ENCODE measurements at places on chromosomes 5 and 9.

GRCh38 chr9:1982074-1982473 is 33.1 kb upstream of the SMARCA2 start:
- DNase-seq, result no peak

- no peak for DNase-seq
Observed at GRCh38 chr9:14205463-14205862, 108.5 kb downstream of the NFIB start.

DNA sequence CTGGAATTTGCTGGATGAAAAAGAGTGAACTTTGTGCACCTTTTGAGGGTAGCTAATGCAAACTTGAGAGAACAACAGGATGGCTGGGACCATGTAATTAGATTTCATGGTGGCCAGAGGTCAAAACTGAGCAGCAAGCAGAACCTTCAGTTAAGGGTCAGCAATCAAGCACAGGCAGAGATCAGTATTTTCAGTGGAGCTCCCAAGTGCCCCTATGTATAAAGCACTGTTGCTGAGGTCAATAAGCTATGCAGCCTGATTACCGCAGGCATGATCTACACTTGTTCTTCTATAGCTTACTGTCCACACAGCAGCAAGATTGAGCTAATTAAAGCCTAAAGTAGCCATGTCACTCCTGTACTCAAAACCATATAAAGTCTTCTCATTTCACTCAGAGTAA is 62.1 kb upstream of the TMC1 start:
- DNase-seq, result no peak

GRCh38 chr9:126975327-126976220 is 61.0 kb downstream of the RALGPS1 start:
- DNase-seq, result no peak

DNA sequence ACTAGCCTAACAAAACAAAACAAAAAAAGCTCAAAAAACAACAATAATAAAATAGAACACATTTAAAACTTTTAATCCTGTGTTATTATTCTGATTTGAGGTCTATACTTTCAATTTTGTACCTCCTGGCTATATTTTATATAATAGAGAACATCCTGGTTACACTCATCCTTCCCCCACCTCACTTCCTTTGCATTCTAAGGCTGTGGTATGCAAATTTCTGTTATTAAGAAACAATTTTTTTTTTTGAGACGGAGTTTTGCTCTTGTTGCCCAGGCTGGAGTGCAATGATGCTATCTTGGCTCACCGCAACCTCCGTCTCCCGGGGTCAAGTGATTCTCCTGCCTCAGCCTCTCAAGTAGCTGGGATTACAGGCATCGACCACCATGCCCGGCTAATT is 3.1 kb upstream of the RPL37 start:
- no peak for DNase-seq

- no peak for DNase-seq
Observed at GRCh38 chr5:179616002-179616594, 7.4 kb downstream of the HNRNPH1 start.

DNA sequence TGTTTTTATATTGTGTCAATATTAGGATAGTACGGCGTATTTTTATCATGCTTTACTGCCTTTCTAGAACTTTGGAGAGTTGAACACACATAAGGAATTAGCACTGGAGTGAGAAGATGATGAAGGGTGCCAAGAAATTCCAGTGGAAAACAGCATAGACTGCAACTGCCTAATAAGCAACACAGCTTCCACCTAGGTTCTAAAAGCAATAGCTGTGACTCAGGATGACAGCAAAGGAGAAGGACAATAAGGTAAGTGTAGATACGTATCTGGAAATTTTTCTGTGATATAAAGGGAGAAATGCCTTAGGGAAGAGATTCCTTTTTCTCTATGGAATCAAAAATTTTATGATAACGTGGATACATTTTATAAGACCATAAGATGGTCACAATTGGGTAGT is 7.4 kb downstream of the PTPRD start:
- DNase-seq, result no peak

GRCh38 chr9:16241231-16241630 is 629.2 kb downstream of the BNC2 start:
- DNase-seq, result no peak

GRCh38 chr9:2859776-2860379 is 16.0 kb upstream of the PUM3 start:
- DNase-seq, result peak; percentile 51

- no peak for DNase-seq
Observed at GRCh38 chr9:137365056-137365455, 57.9 kb downstream of the EXD3 start.

DNA sequence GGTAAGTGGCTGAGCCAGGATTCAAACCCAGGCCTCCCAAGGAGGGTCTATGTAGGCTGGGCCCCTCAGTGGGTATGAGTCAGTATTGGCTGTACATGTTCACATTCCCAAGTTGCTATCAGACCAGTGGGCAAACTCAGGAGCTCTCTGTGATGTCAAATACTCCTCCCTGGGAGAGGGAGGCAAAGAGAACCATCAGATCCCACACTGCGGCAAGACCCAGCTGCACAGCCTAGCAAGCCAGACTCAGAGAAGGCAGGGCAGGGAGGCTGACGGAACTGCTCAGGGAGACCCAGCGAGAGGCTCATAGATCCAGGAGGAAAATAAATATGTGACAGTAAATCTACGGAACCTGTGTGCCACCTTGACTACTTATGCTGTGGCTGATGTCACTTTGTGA is 42.6 kb upstream of the SAP30L start:
- no peak for DNase-seq

DNA sequence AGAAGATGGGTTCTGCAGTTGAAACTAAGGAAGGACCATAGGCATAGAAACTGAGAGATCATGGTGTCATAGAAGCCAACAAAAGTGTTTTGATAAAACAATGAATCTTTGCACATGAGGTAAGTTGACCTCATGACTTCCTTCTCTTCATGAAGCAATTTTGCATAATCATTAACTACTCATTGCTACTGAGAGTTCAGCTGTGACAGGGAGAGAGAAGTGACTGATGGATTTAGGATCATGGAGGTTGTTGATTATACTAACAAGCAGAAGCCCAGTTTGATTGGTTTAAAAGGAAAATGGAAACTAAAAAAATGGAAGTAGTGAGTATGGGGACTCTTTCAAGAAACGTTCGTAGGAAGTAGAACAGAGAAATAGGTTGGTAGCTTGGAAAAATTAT is 51.2 kb downstream of the PARP8 start:
- DNase-seq, result no peak

GRCh38 chr5:56610093-56610698 is 205.2 kb upstream of the MAP3K1 start:
- no peak for DNase-seq

- no peak for DNase-seq
Observed at GRCh38 chr5:65790371-65791163, 68.6 kb downstream of the NLN start.

DNA sequence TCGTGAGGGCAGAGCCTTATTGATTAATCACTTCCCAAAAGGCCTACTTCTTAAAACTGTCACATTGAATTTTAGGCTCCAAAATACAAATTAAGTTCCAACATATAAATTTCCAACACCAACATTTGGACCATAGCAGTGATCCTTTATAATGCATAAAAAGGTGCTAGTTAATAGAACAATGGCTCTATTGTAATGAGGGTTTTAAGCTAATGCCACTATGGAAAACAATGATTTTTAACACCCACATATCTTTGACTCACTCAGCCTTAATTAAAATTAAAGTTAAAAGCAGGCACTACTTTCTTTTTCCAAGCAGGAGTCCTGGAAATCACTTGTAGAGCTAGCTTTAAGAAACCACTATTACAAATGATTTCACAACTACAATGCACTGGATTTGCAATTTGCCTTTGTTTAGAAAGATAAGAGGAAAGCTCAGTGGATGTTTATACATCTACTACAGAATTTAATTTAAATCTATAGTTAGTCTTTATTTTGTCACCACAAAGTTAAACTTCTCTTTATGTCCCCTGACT is 41.8 kb downstream of the DPYSL3 start:
- no peak for DNase-seq

GRCh38 chr9:78620303-78620702 is 323.4 kb downstream of the PSAT1 start:
- no peak for DNase-seq

DNA sequence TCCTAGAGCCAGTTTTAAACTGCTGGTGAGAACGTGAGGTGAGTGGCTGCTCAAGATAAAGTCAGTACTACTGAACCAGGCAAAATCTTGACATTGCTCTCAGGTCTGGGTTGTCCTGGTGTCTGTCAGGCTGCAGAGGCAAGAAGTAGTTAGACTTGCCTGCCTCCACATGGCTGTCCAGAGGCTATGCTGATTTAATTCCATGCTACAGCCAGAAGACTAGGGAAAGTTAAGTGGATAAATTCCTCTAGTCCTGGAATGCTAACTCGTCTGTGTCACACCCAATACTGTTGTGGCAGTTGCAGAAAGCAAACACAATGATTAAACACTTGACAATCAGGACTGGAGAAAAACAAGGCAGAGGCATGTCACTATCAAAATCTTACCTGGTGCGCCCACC is 118.9 kb downstream of the ACER2 start:
- no peak for DNase-seq

DNA sequence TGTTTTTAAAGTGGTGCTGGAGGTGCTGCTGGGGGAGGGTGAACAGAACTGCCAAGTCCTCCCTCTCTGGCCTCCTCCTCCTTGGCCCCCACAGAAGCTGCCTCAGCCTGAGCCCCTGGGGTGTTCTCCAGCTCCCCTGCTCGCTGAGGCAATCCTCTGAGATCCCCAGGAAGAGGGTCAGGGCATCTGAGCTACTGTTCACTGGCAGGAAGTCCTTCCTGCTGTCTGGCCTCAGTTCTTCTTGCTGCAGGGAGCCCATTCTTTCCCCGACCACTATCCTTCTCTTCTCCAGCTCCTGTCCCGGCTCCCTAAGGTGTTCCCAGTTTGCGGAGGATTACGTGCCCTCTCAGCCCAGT is 9.7 kb downstream of the CNTFR start:
- DNase-seq, result no peak

- DNase-seq, result no peak
Observed at GRCh38 chr5:64827703-64828102, 59.0 kb downstream of the CWC27 start.

GRCh38 chr9:18473652-18474279 is at the start of gene ADAMTSL1:
Gene ADAMTSL1, plus strand, starts transcription at chr9:18474153. Its CDS starts 80 bp downstream, at chr9:18474233.
- DNase-seq, result no peak

DNA sequence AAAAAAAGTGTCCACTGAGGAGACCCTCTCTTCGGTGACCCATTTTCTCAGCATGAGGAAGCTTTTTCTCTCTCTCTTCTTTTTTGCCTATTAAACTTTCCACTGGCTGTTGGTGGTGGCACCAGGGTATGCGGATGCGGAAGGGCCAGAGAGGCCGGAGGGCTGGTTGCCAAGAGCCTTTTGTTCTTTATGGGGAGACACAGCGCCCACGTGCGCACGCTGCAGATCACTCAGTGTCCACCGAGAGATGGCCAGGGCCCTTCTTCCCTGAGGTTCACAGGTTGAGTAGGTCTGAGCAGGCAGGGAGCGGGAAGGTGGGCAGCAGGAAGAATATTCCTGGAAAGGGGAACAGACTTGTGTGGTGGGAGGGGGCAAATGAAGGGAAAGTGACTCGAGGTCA is 69.1 kb downstream of the STK10 start:
- DNase-seq, result no peak

DNA sequence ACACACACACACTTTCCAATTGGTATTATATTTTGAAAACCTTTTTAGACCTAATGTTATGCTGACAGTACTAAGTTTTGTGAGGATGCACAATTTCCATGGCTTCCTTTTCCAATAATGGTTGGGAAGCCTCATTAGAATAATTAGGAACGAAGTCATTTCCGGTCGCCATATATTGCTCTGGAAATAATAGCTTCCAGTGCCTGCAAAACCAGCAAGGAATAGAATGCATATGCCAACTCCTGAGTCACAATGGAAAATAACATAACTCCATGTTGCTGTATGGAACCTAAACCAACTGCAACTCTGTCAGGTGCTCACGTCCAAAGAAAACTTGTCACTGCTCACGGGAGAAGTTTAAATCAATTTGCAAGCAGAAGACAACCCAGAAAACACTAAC is 222.0 kb downstream of the EBF1 start:
- DNase-seq, result no peak

DNA sequence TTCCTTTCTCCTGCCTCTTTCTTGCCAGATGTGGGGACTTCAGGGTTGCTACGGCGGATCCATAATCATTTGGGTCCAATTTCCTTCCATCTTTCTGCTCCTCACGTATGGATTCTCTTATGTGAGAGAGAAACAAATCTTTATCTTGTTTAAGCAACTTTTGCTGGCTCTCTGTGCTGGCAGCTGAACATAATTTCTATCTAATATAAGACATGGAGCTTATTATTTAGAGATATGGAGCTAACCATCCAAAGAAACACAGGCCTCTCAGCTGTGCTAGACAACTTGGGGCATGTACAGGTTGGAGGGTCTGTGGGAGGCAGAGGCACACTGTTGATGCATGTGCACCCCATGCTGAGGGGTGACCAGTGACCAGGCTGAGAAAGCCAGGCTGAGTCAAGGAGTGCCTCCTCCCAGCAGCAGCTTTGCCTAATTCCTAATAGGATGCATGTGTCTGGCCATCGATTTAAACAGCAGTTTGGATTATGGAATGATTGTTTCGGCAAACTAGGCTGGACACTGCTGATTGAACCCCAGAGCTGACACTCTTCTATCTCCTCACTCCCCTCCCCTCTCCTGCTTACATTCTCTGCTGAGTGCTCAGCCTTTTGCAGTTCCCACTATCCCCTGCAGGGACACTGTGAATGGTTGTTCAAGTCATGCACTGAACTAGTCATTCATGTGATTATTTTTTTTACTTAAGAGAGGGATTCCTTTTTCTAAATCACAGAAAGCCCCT is 195.8 kb downstream of the ERCC6L2 start:
- DNase-seq, result peak; percentile 64

DNA sequence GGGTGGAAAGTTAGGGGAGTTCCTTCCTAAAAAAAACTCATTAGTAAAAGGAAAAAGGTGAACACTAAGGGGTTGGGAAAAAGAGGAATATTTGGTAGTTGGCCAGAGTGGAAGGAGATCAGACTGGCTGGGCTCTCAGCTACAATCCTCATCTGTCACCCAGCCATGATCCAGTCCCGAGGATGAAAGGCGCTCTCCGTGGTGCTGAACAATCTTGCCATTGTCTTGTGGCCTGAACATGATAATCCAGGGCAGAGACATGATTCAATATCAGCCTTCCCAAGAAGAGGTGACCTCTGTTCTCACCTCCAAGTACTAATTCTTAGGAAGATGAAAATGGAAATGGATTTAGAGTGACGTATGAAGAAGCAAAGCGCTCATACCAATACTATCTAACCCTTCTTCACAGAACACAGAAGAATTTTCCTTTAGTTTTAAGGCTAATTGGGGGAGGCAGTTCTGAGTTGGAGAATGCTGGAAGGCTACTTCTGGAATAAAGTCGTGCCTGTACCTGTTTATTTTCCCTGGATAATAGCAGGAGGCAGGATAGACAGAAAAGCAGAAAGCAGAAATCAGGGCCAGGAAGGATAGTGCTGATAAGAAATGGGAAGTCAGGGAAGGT is 36.6 kb upstream of the MYORG start:
- DNase-seq, result no peak
